ENCODE measurements at places on chromosomes 3 and 15.

DNA sequence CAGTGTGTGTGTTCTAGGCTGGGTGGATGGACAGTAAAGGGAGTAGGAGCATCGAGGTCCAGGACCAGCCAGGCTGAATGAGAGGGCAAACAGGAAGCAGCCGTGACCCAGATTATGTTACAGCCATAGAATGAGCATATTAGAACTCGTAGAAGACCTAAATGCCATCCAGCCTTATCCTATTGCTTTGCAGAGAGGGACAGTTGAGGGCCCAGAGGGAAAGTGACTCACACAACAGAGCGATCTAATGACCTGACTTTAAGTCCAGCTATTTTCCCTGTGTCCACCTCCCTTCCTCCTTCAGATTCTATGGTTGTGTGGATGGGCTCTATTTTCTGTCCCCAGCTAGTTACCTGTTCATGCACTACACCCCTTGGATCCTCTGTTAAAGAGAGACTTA lies 634.1 kb upstream of the TBL1XR1 start:
- no peak for DNase-seq

DNA sequence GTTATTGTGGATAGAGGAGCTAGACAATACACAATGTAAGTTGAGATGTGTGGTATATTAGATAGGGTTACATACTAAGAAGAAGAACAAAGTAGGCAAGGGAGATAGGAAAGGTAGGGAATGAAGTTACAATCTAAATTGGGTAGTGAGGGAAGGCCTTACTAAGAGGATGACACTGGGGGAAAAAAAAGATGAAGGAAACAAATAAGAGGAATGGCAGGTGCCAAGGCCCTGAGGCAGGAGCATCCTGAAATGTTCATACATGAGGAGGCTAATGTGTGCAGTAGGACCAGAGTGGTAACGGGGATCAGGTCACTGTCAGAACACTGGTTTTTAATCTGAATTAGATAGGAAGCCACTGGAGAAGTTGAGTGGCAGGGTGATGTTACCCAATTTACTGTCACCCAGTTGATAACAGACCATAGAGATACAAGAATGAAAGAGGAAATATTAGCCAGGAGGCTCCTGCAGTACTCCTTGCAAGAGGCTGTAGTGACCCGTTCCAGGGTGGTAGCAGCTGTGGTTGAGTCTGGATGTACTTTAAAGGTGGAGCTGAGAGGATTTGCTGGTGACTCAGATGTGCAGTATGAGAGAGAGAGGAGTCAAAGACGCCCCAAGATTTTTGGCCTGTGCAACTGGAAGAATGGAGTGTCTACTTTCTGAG lies 14.4 kb downstream of the RTP1 start:
- DNase-seq: no peak

DNA sequence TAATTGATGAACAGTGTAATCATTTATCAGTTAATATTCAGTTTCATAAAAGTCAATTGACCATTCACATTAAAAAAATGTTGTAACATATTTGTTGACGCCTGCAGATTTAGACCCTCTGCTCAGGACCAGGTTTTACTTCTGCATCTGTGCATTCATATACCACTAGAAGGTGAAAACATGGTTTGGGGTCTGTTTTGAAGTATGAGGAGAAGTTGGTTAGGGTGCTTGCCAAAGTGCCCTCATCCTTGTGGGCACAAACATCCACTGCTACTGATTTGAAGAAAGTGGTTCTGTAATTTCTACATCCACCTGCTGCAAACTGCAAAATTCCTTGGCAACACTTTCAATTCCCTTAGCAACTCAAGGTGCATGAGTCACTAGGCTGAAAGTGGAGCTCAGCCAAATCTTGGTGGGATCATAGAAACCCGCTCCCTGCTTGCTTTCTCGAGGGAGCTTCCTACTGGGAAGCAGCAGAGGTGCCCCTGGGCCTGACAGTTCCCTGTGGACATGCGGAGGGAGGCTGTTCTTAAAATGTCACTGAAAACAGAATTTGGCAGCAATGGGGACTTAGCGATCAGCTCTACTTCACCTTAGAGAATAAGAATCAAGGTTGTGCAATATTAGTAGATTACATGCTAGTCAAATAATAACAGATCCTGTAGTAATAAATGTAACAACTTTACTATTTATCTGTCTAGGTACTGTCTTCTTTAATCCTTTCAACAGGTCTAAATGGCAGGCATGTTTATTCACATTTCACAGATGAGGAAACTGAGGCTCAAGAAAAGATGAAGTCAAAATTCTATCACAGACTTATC lies 301.0 kb upstream of the TBL1XR1 start:
- DNase-seq: no peak

- DNase-seq: no peak
Observed at GRCh38 chr15:61731099-61731498, 329.1 kb downstream of the VPS13C start.

- DNase-seq: no peak
Observed at GRCh38 chr3:9135930-9136525, 113.4 kb downstream of the SRGAP3 start.

DNA sequence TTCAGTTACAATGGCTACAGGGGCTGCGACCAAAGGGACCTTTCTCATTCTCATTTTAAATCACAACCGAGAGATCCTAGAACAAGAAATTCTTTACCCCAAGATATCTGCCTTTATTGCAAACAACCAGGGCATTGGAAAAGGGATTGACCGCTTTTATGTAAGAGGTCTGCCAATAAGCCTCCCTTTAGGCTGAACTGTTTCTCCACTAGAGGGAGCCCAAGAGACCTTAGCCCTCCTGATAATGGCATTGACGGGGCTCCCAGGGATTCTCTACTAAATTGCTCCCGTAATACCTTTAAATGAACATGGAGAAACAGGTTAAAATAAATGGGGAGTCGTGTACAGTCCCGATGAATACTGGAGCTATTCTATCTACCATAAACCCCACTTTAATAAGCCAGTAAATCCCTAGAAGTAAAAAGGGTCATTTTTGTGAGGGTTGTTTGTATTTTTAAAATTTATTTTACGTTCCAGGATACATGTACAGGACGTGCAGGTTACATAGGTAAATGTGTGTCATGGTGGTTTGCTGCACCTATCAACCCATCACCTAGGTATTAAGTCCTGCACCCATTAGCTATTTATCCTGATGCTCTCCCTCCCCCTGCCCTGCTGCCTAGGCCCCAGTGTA lies 7.5 kb upstream of the IGSF10 start:
- no peak for DNase-seq

DNA sequence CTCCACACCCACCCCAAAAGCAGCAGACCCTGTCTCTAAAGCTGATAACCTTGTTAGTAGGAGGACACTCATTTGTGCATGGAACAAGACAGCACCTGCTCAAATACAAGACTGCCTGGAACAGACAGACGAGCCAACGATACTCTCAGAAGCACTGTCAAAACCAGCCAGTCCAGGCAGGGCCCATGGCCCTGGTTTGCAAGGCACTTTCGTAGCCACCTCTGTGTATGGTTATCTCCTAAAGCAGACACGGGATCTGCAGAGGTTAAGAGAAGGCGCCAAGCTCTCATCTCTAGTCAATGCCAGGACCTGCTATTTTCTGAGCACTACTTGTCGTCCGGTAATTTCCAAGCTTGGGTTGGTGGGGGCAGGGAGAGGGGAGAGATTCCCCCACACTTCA lies 10.5 kb downstream of the NTRK3 start:
- DNase-seq: no peak

GRCh38 chr3:54681706-54682105 lies 246.2 kb downstream of the LRTM1 start:
- DNase-seq: no peak

DNA sequence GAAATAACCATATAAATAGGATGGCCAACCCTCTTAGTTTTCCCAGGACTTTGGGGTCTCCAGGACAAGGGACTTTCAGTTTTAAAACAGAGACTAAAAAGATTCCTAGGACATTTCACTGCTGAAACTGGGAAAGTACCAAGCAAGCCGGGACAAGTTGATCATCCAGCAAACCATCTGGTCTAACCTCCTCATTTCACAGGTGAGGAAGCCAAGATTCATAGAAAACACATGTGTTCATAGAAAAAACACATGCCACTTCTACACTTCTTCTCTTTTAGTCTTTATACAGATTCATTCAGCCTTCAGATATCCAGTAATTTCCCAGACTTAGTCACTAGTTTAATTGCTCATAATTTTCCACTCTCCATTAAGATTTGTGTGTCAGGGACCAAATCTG lies 165.6 kb upstream of the CCDC54 start:
- no peak for DNase-seq

DNA sequence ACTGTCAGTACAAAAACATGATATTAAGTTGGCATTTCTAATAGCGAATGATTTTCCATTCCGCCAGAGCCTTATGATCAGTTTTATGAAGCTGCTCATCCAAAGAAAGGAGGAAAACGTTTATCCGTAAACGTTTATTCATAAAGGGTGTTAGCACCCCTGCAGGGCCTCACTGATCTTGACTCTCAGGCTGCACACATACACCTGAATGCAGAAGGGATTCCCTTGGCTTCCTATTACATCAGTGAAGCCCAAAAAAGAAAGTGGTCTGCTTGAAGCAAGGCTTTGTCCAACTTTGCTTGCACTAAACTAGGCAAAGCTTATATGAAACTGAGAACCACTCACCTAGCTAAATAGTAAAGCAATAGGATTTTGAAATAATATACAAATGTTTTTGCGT lies 659.5 kb upstream of the CADM2 start:
- no peak for DNase-seq

- DNase-seq: no peak
Observed at GRCh38 chr3:19489936-19490335, 341.6 kb downstream of the KCNH8 start.

DNA sequence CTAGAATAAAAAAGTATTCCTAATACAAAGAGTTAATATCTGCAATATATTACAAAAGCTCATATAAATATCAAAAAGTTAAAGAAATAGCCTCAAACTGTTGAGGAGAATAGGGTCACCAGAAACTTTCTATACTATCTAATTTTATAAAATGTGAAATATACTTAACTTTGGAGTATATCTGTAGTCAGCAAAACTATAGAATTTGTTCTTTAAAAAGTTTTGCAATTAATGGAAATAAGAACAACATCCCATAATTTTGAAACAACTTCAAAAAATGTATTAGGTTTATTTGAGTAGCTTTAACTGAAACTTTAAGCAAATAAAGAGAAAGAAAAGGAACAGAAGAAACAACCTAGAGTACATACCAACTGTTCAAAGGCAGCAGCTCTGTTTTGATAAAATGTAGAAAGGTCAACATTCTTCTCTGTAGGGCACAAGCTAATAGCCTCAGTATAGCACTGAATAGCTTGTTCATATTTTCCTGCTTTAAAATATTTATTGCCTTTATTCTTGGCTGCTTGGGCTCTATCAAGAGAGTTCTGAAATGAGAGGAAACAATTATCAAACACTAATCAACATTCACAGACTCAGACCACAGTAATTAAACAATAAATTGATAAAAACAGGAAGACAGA lies 14.3 kb downstream of the TOMM70 start:
- DNase-seq: no peak

DNA sequence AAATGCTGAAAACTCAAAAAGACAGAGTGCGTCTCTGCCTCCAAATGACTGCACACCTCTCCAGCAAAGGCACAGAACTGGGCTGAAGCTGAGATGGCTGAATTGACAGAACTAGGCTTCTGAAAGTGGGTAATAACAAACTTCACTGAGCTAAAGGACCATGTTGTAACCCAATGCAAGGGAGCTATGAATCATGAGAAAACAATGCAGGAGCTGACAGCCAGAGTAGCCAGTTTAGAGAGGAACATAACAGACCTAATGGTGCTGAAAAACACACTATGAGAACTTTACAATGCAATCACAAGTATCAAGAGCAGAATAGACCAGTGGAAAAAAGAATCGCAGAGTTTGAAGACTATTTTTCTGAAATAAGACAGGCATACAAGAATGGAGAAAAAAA lies 10.1 kb upstream of the AVEN start:
- no peak for DNase-seq

DNA sequence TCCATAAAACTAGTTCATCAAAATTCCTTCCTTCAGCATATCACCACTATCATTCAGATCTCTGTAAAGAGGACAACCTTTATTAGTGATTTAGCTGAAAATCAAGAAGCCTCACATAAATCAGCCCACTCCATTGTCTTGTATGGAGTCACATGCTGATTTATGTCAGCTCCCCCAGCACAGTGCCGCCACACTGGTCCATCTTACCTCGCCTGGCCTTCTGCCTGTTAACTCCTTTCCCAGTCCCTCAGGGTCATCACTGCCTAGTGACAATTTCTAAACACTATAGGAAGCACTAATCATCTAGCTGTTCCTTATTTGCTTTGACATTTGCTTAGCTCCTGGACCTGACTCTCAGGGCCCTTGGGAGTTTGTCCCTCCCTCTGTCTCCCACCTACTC lies 75.4 kb downstream of the PLCL2 start:
- DNase-seq: no peak

- DNase-seq: no peak
Observed at GRCh38 chr3:67605377-67605776, 49.0 kb downstream of the SUCLG2 start.

DNA sequence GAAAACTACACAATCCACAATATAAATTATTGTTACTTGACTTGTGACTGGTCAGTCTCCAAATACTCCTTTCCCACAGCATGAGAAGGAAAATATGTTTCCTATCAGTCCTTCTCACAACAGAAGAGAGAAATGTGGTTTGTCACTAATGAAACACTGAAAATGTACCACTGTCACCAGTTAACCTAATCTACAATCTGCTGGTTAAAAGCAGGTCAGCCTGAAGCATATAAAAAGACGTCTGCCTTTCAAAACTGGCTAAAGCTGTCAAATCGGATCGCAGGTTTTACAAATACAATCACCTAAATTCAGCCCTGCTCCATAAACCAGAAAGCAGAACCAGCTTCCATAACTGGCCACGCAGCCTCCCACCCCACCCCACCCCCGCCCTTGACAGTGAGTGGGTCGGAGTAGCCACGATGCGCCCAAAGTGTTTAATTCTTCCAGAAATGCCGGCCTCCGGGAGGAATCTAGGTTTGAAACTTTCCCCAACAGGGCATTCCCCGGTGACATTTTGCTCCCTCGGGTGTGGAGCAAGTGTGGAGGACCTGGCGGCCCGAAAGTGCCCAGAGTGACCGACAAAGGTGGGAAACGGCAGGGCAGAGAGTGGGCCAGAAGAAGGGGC lies 682 bp downstream of the ETFA start:
- DNase-seq: no peak

GRCh38 chr3:71629711-71630110 lies 46.2 kb upstream of the FOXP1 start:
- DNase-seq: no peak

GRCh38 chr3:177050501-177051237 lies 146.6 kb downstream of the TBL1XR1 start:
- DNase-seq: no peak
